Hepatic stellate cell (primary cell): ENCODE measurements at places on chromosomes 6 and 20.

GRCh38 chr20:36645998-36646397 is at the start of gene SLA2:
TSS of gene SLA2 (minus strand) at chr20:36646196. CDS start at chr20:36641335, 4,861 bp downstream.
- DNase-seq = no peak

- DNase-seq = no peak
These were observed 40.4 kb upstream of the ZMYND8 start for GRCh38 chr20:47396762-47397476.

DNA sequence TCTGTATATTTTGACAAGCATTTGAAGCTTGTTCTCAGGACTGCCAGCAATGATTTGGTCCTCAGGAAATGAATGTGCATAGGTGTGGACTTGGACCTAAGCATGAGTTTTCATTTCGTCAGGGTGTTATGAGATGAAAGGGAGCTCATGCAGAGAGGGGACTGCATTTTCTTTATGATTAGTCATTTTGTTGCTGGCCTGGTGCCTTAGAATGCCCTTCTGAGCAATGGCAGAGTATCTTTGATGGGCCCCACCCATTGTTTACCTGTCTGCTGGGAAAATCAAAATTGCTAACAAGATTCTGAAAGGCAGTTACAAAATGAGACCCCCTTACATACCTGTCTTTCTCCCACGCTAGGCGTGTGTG is 51.5 kb upstream of the MTHFD1L start:
- DNase-seq = no peak

- no peak for DNase-seq
These were observed 27.3 kb upstream of the SIRPG start for GRCh38 chr20:1684872-1685271.

GRCh38 chr6:9581155-9581554 is 833.7 kb downstream of the TFAP2A start:
- DNase-seq = no peak

GRCh38 chr6:155155787-155156447 is 107.9 kb upstream of the CLDN20 start:
- DNase-seq = no peak

DNA sequence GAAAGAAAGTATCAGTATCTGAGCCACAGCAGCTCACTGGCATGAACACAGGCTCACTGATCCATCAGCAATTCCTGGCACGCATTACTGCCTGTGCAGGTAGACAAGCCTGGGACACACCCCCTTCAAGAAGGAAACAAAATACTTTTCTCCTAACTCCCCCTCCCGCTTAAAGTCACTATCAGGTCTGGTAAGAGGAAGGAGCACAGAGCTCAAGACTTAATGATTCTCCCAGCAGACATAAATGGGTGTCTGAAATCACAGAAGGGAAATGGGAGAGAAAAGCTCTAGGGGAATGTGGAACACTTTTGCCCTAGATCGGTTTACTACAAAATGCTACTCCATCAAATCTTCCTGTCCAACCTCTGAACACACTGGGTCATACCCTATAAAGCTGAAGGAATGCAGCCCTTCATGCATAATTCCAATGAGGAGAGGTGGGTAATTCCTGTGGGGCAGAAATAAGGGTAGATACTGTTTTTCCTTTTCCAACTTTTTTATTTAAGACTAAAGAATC is at the start of gene ADGRF1:
TSS of gene ADGRF1 (minus strand) at position 58 of the 517 bp plus-strand sequence. CDS start 13,271 bp downstream, outside the sequence.
- no peak for DNase-seq

- no peak for DNase-seq
These were observed 370.6 kb downstream of the CD83 start for GRCh38 chr6:14488180-14488579.

- DNase-seq = no peak
These were observed 19.5 kb upstream of the DAAM2 start for GRCh38 chr6:39772559-39773273.

- no peak for DNase-seq
These were observed 15.6 kb upstream of the RIPK1 start for GRCh38 chr6:3052481-3053230.

- no peak for DNase-seq
These were observed 190.6 kb downstream of the SMOC2 start for GRCh38 chr6:168631564-168631963.

- DNase-seq = no peak
These were observed 15.8 kb downstream of the REPS1 start for GRCh38 chr6:138972226-138972665.

DNA sequence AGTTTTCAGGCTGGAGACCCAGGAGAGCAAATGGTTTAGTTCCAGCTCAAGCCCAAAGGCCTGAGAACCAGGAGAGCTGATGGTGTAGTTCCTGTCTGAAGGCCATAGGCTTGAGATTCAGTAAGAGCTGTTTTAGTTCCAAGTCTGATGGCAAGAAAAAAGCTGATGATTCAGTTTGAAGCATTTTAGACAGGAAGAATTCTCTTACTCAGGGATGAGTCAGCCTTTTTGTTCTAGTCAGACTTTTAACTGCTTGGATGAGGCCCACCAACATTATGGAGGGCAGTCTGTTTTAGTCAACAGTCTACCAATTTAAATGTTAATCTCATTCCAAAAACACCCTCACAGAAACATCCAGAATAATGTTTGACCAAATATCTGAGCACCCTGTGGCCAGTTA is 2.5 kb downstream of the ZSCAN26 start:
- peak; percentile 65 for DNase-seq

DNA sequence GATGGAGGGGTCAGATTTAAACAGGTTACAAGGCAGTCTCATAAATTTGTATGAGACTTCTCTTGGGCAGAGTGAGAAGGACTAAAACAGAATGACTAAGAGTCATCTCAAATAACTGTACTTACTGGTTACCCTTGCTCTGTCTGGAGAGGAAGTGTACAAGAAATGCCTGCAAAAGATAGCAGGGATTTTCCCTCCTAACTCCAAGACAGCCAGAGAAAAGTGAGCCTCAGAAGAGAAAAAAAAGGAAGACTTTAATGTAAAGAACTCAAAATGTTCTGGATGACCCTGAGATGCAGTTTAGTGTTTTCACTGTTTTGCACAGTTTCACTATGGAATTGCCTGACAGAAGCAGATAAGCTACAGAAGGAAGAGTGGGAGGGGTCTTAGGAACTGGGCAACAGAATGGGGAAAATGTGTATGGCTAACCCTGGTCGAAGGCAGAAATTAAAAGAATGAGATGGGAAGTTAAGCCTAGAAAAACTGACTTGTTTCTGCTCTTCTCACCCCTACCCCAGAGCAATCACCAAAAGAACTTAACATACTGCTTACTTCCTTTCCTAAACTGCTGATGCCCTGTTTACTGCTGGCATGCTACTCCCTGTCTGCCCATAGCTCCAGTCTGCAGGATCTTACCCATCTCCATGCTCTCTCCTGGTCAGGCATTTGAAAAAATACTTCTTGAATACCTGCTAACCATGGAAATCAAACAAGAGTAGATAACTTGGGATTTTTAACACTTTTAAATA is 98.1 kb upstream of the MARCKS start:
- no peak for DNase-seq

DNA sequence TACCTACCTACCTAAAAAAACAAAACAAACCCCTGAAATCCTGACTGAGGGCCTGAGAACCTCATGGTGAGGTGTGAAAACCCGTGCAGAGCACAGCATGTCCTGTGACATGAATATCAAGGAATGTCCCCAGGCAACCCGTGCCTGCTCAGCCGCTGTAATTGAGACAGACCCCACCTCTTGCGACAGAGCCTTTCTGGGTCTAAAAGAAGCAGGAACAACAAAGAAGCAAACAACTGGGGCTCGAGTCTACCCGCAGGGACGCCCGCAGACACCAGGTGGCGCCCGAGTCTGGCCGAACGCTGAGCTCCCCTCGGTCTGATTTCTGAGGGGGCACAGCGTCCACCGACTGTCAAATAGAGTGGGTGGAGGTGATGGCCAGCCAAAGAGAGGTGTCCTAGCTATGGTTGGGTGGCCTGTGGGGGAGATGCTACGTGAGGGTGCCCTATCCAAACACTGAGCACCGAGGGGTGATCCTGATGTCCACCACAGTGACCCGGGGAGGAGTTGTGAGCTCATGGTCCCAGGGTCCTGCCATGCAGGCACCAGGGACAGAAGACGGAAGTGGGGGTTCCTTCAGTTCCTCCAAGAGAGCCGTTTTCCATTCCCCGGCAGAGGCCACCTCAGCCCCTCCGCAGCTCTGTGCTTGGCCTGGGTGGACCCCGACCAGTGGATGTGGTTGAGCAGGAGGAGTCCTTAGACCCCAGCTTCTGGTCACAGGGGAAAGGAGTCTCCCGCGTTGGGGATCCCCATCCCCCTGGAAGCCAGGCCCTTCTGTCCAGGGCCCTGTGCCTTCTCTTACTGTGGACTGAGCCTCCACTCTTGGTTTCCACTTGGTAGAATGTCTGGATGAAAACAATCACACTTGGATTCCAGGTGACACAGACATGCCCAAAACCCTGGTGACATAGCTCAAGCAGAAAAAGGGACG is 268.2 kb downstream of the CDC5L start:
- peak; percentile 66 for DNase-seq

DNA sequence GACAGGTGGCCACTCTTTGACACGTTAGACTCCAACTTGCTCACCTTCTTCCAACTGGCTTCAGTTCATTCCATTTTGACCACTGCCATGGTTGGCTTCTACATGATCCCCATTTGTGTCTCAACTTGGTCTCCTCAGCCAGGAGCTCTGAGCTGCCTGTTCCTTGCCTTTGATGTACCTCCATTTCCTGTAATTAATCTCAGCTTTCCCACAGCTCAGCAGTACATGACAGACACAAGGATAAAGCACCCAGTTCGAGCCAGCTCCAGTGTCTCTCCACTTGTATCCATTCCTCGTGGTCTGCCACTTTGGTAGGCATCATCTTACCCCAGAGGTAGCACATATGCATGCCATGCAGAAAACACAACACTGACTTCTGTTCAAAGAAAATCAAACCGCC is 161.0 kb downstream of the TSHZ2 start:
- no peak for DNase-seq

DNA sequence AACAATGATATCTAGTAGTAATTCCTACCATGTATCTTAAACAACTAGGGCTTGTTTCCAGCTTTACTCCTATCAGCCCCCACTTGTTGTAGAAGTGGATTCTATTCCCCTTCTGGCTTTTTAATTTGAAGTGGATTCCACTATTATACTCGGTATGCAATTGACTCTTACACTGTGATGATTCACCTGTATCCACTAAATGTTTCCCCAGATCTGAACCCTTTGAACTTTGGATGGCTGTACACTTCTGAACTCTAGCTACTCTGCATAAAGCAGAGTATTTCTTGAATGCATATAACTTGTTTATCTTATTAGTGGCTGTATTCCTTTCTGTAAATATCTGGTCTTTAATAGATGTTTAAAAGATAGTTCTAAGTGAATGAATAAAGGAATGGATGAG is 538.4 kb upstream of the NRSN1 start:
- DNase-seq = no peak

DNA sequence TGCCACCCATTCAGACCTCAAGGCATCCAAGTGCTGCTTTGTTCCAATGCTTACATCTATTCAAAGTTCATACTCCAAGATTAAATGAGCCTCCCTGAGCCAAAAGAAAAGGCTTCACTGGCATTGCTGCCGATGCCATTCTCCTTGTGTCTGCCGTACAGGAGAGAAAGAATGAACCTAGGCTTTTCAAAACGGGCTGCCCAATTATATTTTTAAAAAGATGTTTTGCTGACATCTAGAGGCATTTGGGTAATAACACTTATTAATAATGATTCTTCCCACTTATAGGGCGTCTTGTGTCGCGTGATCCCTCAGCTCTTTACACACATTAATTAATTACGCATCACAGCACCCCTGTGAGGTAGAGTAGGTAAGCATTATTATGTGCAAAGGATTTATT is 545.6 kb downstream of the PKHD1 start:
- DNase-seq = no peak

DNA sequence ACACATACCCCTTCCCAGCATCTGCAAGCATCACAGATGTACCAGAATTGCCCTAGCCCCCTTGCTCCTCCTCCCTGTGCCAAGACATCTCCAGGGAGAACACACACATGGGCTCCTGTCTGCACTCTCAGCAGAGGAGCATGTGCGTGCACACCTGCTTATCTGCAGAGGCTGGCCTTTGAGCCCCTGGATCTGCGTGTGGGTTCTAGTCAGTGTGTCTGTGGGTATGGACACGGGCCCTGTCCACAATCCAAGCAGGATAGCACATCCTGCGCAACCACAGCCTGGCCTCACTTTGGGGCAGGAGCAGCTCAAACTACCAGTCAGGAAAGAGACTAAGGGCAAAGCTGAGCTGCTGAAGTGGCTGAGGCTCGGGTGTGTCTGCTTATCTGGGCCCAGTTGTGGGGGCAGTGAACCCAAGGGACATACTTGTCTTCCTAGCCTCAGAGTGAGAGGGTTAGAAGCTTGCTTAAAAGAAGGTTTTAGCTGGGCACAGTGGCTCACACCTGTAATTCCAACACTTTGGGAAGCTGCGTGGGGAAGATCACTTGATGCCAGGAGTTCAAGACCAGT is 41.0 kb downstream of the HM13 start:
- DNase-seq = no peak

DNA sequence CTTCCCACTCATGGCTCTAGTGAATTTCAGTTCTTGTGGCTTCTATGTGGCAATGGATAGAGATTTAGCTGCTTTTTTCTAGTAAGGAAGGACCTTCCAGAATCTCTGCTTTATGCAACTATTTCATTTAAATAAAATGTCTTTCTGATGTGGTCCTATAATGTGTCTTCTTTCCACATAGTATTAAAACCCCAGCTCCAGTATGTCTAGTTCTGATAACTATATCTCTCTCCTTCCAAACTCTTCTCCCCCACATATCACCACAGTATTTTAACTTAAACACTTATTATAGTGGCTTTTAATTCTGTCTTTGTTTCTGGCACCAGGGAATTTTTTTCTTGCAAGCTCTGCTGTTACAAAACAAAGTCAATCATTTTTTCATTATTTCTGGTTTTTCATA is 40.6 kb upstream of the SUMO4 start:
- no peak for DNase-seq

- no peak for DNase-seq
These were observed 54.0 kb downstream of the ASXL1 start for GRCh38 chr20:32411955-32412706.

GRCh38 chr20:51463998-51464397 is 78.5 kb downstream of the NFATC2 start:
- DNase-seq = no peak

- no peak for DNase-seq
These were observed 121.1 kb downstream of the TNFRSF21 start for GRCh38 chr6:47188588-47189021.

DNA sequence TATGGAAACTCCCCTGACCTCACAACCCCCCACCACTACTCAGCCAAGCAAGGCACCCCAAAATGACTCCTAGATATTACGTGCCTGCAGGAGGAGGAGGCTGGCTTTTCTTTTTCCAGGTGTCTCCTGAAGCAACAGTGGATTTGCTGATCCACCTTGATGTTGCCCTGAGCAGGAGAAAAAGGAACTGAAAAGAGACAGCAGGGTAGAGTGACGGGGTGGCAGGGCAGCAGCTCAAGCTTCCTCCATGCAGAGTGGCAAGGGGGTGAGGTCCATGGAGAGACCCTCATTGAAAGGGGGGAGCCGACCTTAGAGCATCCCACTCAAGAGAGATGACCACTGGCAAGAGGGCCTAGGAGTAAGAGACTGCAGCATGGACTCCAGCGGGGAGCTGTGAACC is 112.0 kb upstream of the SIRPA start:
- DNase-seq = no peak

- DNase-seq = peak; percentile 80
These were observed 37.4 kb downstream of the COX4I2 start for GRCh38 chr20:31674895-31675827.

GRCh38 chr6:35719830-35720733 is 16.8 kb upstream of the ARMC12 start:
- peak; percentile 63 for DNase-seq

- DNase-seq = no peak
These were observed 103.4 kb upstream of the SASH1 start for GRCh38 chr6:148239215-148239614.
